ENCODE measurements at places on chromosomes 16 and 17. TPM values are rescaled to one million over a fixed set of nuclear protein-coding genes. Genes with fewer than 3 reads are reported as not detected.

GRCh38 chr16:22838681-22839080 lies 24.7 kb downstream of the HS3ST2 start:
- DNase-seq = no peak

GRCh38 chr16:48963306-48963705 lies 318.3 kb downstream of the CBLN1 start:
- DNase-seq = no peak

CBFA2T3 gene
- total RNA-seq = 1.3 TPM

DNA sequence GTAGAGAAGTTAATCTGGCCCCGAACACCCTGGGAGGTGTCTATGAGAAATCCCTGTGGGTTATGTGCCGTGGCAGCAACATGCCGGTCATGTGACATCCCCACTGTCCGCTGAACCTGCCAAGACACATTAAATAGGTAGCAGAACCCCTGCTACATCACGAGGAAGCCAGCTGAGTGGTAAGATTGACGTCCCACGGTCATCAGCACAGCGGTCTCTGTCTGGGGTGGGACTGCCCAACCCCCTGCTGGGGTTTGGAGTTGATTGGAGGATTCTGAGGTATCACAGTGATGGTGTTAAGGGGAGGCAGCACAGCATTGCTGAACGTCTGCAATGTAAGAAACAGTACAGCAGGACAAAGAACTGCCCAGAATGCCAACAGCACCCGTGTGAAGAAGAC lies 2.0 kb downstream of the TMED6 start:
- no peak for DNase-seq

DNA sequence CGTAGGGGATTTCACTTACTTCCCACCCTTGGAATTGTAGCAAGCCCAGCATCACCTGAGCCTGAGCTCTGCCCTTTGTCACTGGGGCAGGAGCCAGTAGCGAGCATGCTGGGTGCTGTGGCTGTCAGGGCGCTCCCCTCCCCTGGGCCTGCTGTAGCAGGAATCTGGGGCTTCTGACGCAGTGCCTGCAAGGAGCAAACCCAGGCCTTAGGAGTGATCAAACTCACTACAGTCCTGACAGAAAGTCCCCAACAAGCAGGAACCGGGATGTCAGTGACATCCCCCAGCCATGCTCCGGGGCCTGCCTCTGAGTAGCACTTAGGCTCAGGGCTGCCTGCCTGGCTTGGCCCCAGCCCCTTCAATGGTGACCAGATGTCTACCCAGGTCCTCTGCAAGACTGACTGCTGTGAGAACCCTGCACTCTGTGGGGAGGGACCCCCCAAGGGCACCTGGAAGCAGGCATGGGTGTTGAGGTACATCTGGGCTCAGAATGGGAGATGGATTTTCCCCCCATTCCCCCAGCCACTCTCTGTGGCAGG lies 23.5 kb downstream of the PLD6 start:
- no peak for DNase-seq

DNA sequence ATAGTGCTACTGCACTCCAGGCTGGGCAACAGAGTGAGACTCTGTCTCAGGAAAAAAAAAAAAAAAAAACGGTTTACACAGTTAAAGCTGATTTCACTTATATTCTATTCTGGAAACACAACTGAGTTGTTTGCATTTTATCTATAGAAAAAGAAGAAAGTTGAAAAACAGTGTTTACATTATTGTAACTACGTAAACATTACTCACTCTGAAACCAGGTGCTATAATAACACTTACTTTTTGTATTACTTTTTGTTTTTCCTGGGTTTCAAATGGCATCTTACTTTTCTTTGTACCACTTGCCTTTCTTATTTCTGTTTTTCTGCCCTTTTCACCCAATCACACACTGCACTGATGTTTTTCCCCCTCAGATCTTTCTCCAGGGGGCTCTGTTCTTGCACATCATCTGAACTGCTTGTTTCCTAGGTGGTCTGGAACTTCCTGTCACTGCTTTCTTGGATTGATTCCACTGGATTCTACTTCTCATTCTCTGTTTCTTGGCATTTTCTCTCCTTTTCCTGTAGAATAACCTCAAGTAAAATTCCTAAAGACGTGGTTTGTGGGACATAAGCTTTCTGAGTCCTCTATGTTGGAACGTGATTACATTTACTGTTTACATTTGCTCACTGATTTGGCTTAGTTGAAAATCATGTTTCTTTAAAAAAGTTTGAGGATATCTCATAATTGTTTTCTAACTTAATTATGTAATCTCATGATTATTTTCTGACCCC lies 142.1 kb downstream of the HS3ST3B1 start:
- no peak for DNase-seq

DNA sequence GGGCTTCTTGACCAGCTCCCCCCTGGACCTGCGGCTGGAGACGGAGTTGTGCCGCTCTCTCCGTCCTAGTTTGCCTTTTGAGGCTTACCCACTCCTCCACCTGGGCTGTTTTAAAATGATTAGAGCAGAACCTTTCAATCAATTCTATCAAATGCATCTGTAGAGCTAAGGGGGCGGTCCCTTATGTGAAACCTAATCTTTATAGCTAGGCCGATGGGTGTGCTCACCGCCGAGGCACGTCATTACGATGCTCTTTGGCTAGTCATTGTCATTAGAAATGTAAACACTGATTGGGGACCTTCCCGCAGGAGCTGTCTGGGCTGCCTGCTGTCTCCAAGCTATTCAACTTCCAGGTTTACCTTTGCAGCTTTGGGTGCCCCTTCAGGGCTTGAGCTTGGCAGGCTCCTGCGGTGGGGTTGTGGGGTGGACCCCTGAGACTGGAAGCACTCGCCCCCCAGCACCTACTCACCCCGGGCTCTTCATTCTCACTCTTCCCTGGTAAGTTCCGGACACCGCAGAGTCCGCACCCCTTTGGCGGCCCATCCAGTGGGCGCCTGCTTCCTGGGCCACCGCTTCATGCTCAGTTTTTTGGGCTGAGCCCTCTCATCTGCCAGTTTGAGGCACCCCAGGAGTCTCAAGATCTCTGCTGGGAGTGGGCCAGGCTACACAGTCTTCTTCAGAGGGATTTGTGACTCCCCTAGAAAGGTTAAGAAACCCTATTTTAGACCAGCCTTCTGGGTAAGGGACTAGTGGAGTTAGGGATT lies 20.9 kb upstream of the IL17C start:
- DNase-seq = no peak

DNA sequence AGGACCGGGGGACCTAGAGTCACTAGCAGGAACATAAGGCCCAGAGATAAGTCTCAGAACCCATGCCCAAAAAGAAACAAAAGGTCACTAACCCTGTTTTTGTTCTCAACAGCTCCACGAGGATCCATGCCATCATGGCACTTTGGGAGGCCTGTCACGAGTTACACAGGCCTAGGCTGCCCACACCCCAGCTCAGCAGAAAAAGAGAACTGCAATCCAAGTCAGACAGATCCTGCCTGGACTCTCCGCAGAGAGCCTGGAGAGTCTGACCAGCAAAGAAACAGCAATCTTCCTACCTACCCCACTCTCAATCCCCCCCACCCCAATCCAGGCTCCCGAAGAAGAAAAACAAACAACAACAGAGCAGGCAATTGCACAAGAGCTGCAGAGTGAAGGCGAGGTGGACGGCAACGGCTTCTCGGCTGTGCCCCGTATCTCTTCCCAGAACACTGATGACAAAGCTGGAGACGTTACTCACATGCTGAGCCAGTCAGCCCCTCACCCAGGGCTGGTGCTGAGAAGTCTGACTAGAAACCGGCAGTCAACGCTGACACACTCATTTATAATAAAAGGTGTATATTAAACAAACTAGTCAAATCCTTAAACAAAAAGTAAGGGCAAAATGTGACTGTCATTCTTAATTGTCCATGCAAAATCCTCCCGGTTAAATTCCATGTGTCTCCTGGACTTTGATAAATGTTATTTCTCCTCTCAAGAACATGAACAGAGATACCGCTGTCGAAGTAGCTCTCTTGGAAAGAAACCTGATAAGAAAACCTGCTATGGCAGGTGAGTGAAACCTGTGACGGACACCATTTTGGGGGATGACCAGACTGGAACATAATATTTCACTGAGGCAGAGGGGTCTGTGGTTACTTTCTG lies 89.3 kb downstream of the SMG6 start:
- DNase-seq = no peak

DNA sequence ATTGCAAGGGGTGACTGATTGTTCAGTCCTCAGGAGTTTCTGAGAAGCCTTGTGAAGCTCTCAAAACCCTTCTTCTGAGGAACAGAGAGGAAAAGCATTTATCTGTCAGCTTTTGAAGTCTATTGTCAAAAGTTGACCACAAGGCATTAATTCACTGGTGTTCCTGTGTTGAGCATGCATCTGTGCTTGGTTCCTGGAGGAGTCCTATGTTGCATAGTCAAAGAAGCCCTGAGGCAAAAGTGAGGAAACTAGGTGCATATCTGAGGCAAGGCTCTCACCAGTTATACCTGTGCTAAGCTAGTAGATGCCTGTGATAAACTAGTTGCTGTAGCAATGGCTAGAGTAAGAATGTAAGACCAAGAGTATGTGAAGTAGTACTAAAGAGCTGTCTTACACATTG lies 1.8 kb upstream of the HEATR6 start:
- no peak for DNase-seq

Data from CD4-positive, CD25-positive, alpha-beta regulatory T cell (primary cell).